Foreskin fibroblast (primary cell): ENCODE measurements at places on chromosomes 7 and 10.

DNA sequence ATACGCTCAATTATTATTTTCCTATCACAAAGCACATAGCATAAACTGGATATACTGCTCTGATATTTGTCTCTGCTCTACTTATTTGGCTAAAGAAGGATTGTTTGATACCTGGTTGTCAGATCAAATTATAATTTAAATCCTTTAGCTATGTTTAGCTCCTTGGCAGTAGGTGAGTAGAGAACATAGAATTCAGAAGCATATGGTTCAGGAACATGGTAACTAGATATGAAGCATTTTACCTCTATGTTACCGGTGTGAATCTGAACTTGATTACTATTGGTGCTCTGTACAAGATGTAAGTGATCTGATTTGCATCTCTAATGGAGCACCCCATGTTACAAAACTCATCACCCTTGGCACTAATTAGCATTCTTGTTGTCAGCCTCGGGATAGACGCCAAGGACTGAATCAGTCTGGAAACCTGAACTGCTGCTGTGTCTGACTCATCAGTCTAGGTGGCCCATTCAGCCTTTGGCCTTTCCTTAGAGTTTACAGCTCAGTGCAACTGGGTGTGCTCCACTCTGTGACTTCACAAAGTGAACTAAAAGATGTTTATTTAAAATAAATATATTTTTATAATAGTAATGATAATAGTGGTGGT lies 12.3 kb upstream of the MYPN start:
- peak; percentile 94 for DNase-seq

GRCh38 chr10:38054361-38054797 lies 39.8 kb upstream of the ZNF37A start:
- peak; percentile 63 for DNase-seq

- no peak for DNase-seq
Observed at GRCh38 chr10:71360735-71361134, 36.0 kb upstream of the CDH23 start.

DNA sequence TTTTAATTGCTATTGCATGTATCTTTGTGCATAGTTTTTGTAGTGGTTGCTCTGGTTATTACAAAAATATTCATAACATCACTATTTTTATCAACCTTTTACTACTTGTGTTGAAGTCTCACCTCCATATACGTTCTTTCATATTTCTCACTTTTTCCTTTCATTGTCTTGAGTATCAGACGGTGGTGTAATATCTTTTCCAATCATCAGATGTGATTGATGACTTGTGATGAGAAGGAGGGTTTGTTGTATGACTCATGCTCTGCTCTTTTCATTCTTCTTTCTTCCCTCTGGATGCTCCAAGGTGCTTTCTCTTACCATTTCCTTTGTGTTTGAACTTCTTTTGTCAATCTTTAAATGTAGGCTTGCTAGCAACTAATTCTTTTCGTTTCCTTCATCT lies 310.2 kb downstream of the TNS3 start:
- DNase-seq: no peak

- DNase-seq: no peak
Observed at GRCh38 chr10:97321804-97322190, 2.7 kb downstream of the FRAT1 start.

GRCh38 chr10:31961277-31962074 lies 32.8 kb upstream of the ARHGAP12 start:
- peak; percentile 82 for DNase-seq

GRCh38 chr10:6558272-6558671 lies 21.8 kb downstream of the PRKCQ start:
- no peak for DNase-seq

GRCh38 chr10:123901621-123902020 lies 10.0 kb upstream of the CPXM2 start:
- no peak for DNase-seq

GRCh38 chr10:33333260-33334101 lies 986 bp downstream of the NRP1 start:
- no peak for DNase-seq

- DNase-seq: peak; percentile 24
Observed at GRCh38 chr10:132066186-132066585, 440 bp downstream of the JAKMIP3 start.

GRCh38 chr10:46325021-46325420 lies 38.2 kb downstream of the ANTXRL start:
- DNase-seq: no peak

DNA sequence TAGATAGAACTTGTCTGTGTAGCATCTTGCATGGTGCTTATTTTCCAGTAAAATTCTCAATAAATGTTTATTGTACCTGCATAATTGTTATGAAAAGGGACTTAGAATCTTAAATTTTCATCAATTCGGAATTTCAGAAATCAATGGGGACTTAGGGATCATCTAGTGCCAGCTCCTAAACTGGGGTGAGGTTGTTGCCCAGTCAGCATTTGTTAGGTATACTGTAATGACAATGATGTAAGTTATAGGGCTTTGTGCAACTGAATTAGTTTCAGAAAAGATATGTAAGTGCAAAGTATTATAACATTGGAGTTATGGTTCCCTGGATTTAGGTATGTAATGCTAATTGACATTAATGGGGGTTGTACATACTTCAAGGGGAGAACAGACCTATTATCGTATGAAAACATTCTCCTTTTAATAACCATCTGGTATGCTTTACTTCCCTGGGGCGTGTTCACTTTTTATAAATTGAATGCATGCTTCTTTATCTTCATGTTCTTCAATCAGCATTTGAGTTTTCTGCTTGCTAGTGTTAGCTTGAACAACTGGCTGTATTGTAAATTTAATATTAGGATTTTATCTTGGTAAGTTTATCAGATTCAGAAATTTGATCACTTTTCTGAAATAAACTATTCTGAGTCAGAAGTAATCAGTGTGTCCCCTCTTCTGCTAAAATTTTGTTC lies 270.3 kb downstream of the BBS9 start:
- no peak for DNase-seq

DNA sequence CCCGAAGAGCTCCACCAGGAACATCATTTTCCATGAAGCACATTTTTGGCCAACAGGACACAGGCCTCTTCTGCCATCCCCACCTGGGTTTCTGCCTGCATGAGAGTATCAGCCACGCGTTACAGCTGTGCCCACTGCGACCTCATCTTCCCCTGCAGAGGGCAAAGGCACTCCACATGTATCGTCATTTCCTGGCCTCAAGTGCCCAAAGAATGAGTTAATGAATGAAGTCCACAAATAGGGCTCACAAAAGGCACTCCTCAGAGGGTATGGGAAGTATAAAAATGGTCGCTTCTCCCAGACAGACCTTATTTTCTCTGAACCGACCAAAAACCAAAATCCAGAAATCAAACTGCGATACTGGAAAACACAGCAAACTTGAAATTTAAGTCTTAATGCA lies 18.5 kb downstream of the ELMO1 start:
- DNase-seq: no peak

- no peak for DNase-seq
Observed at GRCh38 chr10:58089739-58090138, 178.0 kb downstream of the IPMK start.

- no peak for DNase-seq
Observed at GRCh38 chr7:129970816-129971215, 18.1 kb upstream of the UBE2H start.

- no peak for DNase-seq
Observed at GRCh38 chr10:6062101-6062771, at the start of gene IL2RA. IL2RA (minus strand) TSS chr10:6062367; CDS start chr10:6062151, 216 bp downstream.

DNA sequence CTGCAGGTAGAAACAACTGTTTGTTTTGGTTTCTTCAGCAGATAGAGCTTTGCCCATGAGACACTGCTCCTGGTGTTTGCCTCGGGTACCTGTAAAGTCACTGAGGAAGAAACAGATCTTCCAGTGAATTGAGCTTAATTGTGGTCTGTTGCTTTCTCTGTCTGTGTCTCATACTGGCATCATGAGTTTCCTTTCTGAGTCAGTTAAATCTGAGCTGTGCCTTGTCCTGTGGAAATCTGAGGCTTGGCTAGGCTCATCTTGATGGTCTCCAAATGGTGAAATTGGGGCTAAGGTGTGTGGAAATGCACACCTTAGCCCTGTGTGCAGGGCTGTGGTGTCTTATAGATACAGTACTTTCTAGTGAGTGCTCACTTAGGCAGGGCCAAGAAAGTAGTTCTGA lies 67.4 kb downstream of the GBF1 start:
- peak; percentile 68 for DNase-seq

- no peak for DNase-seq
Observed at GRCh38 chr10:1552406-1552805, 184.9 kb downstream of the ADARB2 start.

GRCh38 chr10:17003151-17003550 lies 126.5 kb downstream of the CUBN start:
- peak; percentile 81 for DNase-seq

DNA sequence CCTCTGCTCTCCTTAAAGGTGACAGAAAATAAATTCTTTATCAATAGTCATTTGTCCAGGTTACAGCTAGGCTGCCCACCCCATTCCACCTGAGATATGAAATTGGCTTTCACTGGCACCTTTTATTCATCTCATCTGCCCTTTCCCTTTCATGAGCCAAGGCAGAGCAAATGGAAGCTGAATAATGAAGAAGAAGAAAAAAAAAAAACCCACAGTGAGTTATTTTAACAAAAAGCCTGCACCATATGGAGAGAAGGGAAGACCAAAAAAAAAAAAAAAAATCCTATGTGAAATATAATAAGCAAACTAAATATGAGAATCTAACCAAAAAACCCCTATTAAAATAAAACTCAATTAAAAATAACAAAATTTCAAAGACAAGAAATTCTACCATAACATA lies 59.2 kb downstream of the CHCHD3 start:
- no peak for DNase-seq

GRCh38 chr10:43453266-43453831 lies 16.4 kb downstream of the ZNF487 start:
- DNase-seq: no peak

DNA sequence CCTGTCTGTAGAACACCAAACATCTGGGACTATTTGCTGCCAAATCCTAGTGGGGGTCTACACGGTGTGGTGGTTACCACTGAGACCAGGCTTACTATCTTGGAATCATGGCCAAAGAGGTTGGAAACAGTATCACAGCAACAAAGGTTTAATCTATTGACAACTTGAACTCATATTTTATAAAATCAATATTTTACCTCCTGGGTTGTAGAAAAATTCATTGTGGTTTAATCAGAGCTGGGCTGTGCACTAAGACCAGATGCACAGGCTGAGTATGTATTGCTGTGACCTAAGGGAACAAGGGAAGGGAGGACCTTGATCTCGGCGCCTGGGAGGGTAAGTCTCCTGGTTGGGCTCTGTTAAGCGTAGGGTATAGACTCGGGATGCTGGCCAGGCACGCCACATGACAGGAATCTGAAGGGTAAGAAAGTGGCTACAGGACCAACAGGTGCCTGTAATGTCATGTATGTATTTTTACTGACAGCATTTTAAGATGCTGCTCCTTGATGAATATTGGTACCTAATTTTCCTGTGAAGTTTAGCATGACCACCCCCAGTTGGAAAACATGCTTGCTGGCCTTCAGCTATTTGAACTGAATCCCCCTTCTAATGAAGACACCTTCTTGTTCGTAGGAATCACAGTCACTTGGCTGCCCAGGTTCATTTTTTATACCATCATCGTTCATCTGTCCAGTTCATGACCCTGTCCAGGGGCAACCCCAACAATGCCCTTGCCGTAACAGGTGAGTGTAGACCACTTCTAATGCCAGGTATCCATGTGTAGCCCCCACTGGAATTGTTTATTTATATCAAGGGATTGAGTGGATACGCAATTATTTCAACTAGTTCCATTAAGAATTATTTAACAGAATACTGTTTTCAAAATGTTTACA lies 79.5 kb downstream of the EZH2 start:
- no peak for DNase-seq

- DNase-seq: peak; percentile 82
Observed at GRCh38 chr10:47165711-47166404, 134.1 kb upstream of the GDF10 start.

DNA sequence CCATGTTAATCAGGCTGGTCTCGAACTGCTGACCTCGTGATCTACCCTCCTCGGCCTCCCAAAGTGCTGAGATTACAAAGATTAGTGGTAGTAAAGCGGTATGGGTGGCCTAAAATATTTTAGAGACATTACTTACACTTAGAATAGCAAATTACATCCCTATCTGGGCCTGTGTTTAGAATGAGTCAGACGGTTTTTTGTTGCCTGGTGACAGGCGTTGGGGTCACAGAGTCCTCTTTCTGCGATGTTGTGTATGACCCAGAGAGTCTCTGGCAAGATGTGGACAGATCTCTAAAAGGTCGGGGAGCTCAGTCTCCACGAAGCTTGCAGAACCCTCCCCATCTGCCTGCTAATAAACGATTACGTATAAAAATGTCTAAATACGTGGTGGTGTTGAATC lies 39.6 kb upstream of the PRKCQ start:
- DNase-seq: no peak

GRCh38 chr10:35765066-35765527 lies 123.0 kb upstream of the FZD8 start:
- DNase-seq: no peak

DNA sequence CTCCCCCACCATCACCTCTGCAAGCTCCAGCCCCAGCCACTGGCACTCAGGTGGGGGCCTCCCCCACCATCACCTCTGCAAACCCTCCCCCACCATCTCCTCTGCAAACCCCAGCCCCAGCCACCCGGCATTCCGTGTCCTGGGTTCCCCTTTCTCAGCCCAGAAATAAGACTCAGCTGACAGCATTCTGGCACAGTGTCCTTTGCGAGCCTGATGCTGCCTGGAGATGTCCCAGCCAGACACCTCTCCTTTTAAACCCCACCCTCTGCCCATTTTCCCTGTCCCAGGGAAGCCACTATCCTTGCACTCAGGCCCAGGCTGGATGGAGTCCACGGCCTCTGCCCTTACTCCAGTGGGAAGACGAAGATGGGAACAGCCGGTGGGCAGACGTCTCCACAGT lies 49.8 kb downstream of the ELFN1 start:
- no peak for DNase-seq

GRCh38 chr10:10642751-10643150 lies 374.9 kb upstream of the CELF2 start:
- peak; percentile 57 for DNase-seq

- DNase-seq: no peak
Observed at GRCh38 chr7:54956865-54957264, 62.0 kb upstream of the EGFR start.

- DNase-seq: no peak
Observed at GRCh38 chr7:32879460-32879859, 12.1 kb downstream of the KBTBD2 start.

DNA sequence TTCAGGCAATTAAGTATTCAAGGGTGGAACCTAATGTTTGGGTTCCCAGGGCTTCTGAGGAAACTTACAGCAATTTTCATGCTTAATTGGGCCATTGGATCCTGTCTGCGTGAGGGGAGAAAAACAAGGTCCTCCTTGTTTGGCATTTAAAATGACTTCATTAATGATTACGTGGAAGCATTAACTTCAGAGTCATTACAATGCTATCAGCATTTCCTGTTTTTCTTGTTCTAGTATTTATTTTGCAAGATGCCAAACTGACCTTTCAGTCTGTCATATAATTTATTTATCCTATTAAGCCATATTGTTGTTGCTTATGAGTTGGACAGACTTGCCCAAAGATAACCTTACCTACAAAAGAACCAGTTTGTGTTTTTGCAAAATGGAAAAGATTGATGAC lies 324.1 kb upstream of the LRRN3 start:
- DNase-seq: no peak

- peak; percentile 56 for DNase-seq
Observed at GRCh38 chr10:79328737-79329504, 18.3 kb upstream of the PPIF start.

GRCh38 chr7:32053204-32053603 lies 17.0 kb downstream of the PDE1C start:
- no peak for DNase-seq
